Sciatic nerve (tissue), 2 donors: ENCODE measurements at places on chromosomes 6 and 20. TPM values are rescaled to one million over a fixed set of nuclear protein-coding genes. Genes with fewer than 3 reads are reported as not detected.

GRCh38 chr6:38349795-38350194 is 289.9 kb downstream of the BTBD9 start:
- no peak for DNase-seq

DNA sequence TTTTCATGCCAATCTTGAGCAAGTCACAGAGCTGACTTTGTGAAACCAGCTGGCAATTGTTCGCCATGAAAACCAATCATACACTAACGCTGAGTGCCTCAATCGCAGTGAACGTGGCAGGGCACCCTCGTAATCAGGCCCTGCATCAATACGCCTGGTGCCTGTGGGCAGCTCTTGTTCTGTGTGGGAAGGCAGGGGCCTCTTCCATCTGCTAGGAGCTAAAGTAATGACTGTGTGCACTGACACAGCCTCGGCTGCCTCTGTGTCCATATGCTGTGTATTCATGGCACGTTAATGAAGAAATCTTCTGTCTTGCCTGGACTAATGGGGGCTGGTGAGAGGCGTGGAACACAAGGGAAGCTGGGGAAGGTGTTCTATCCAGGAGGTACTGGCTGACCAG is 27.8 kb upstream of the SYNDIG1 start:
- no peak for DNase-seq

GRCh38 chr6:158286413-158286812 is 25.9 kb upstream of the TULP4 start:
- no peak for DNase-seq

GRCh38 chr20:62639765-62640164 is 2.5 kb upstream of the SLCO4A1 start:
- no peak for DNase-seq

GRCh38 chr6:169324656-169325459 is 71.2 kb upstream of the THBS2 start:
- DNase-seq, result peak; percentile 31

DNA sequence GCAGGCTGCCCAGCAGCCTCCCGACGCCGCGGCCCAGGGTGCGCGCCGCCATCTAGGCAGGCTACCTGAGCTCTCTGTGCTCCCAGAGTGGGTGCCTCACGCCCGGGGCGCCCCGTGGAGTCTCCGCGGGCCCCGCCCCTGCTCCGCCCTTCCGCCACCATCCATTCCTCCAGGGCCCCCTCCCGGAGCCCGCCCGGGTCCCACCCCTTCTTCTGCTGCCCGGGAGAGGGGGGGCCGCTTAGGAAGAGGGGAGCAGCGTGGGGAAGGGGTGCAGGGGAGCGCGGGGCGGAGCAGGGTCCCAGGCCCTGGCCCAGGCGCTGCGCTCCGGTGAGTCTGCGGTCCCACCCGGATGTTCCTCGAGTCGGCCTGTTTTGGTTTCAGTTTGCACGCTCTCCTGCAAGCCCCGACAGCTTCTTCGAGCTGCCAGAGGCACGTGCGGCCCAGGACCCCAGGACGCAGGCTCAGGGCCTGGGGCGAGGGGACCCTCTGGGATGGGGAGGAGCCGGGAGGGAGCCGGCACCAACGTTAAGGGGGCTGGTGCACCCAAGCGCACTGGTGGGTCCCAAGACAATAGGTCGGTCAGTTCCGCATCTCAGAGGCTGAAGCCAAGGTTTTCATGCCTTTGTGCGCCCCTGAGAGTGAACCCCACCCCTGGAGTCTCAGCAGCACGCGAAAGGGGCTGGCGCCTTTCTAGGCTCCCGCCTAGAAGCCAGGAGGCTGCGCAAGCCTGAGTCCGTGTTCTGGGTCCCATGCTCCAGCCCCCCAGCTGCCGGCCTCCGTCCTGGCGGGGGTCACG is at the start of gene ACSS1:
TSS of gene ACSS1 (minus strand) at position 89 of the 796 bp plus-strand sequence. CDS start at position 52, 37 bp downstream.
- DNase-seq, result peak; percentile 80

- DNase-seq, result no peak
These were observed 3.5 kb upstream of the FABP7 start for GRCh38 chr6:122775975-122776374.

- DNase-seq, result no peak
These were observed 135.6 kb upstream of the CST7 start for GRCh38 chr20:24813496-24813895.

- DNase-seq, result no peak
These were observed 121.9 kb downstream of the SIM1 start for GRCh38 chr6:100342830-100343229.

DNA sequence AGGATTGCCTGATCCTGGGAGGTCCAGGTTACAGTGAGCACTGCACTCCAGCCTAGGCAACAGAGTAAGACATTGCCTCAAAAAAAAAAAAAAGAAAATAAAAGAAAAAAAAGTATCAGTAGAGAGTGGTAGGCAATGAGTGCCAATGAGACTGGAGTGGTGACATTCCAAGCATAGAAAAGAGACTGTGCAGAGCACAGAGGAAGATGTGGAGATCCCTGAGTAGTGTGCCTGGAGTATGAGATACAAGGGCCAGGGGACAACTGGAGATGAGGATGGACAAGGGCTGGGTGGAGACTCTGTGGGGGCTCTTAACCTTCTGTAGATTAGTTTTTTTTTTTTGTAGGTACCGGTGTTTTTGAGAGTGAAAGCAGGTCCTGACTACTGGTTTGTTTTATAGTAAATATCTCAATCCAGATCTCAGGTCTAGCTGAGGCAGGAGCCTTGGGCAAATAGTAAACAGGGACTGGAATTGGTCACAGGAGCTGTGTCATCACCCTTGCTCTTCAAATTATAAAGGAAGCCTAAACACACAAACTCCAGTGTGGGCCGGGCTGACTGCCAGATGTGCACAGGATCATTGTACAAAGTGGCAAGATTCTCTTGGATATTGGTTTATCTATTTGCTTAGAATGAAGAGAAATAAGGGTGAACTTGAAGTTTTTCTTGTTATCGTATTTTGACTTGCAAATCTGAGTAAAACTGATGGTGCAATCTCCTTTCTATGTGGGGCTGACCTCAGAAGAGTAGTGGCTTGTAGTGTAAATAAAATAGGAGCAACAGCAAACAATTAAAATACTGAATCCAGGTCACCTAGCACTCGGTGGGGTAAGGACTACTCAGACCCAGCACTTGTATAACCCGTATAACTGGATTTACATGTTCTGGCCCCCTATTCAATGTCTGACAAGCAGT is 144.9 kb downstream of the SOX4 start:
- DNase-seq, result no peak

- DNase-seq, result peak; percentile 36
These were observed 47.5 kb downstream of the MDFI start for GRCh38 chr6:41685641-41686380.

- no peak for DNase-seq
These were observed 113.7 kb upstream of the ENPP5 start for GRCh38 chr6:46284475-46284874.

DNA sequence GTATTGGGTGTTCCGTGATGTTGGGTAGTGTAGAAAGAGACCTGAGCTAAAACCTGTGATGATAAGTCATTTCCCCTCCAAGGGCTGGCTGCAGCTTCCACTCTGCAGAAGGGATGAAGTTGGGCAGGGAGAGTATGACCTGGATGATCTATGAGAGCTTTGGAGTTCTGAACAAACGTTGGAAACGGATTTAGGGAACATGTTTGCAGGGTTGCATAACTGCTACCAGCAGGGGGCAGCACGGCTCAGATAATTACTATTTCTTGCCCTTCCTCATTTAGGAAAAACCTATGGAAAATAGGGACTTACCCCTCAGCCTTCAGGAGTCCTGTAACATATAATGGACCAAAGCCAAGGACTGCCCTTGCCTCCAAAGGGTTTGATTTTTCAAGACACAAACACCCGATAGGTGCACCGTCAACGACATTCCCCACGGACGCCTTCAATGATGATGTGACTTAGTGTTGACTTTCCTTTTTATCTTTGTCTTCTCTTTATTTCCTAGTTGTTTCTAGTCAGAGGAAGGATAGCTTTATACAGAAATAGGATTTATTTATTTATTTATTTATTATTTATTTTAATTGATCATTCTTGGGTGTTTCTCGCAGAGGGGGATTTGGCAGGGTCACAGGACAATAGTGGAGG is 164.9 kb upstream of the SASH1 start:
- peak; percentile 88 for DNase-seq

DNA sequence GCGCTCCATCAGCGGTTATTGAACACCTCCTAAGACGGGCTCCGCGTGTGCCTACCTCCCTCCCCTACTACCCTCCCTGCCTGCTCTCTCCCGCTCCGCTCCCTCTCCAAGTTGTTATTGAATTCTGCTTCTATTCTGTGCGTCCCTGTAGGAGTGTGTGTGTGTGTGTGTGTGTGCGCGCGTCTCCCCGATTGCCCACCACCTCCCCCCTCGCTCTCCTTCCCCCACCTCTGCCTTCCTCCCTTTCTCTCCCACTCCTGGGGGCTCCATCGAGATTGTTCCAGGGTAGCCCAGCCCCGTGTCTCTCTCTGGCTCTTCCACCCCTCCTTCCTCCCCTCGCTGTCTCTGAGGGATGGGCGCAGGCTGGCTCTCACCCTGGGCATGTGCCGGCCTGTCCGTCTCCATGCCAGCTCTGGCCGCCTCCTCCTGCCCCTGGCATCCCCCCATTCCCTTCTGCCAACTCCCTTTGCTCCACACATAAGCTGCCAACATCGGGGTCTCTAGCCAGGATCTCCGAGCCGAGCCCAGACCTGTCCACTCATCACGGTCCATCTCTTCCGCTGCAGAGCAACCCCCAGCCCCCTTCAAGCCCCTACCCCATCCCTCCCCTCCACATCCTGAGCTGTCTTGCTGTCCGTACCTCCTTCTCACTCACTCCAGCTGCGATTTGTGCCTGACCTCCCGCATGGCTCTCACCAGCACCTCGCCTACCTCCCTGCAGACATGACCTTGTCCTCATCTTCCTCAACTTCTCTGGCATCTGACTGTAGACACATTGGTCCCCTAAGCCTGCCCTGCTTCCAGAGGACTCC is 68.5 kb downstream of the SRC start:
- DNase-seq, result no peak

DNA sequence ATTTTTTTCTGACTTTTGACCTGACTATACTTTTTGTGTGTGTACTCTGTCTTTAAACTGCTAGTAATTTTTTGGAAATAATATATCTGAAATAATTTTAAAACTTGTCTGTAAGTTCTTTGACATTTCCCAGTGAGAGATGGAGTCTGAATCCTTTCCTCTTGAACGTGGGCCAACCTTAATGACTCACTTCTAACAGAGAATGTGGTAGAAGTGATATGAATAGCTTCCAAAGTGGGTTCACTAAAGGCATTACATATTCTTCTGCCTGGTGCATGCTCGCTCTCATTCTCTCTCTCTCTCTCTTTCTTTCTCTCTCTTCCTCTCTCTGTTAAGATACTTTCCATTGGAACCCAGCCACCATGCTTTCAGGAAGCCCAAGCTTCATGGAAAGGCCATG is 108.7 kb upstream of the FERMT1 start:
- DNase-seq, result no peak

The TAAR9 gene
- total RNA-seq, result not detected

The GABRR2 gene
- 1.7 TPM for total RNA-seq

The SLC22A2 gene
- not detected for total RNA-seq

The CPNE5 gene
- 6.9 TPM for total RNA-seq
